ENCODE measurements at places on chromosomes 12 and 14. TPM values are rescaled to one million over a fixed set of nuclear protein-coding genes. Genes with fewer than 3 reads are reported as not detected.

GLIPR1L1 gene
- polyA plus RNA-seq, result not detected

KCNJ8 gene
- polyA plus RNA-seq, result not detected

VIPAS39 gene
- polyA plus RNA-seq, result 7.6 TPM

SERPINA10 gene
- polyA plus RNA-seq, result not detected

FOXN4 gene
- not detected for polyA plus RNA-seq

LRFN5 gene
- polyA plus RNA-seq, result not detected

MOAP1 gene
- polyA plus RNA-seq, result 59.4 TPM

SIX6 gene
- polyA plus RNA-seq, result not detected

TSPAN8 gene
- not detected for polyA plus RNA-seq

ANG gene
- 2.8 TPM for polyA plus RNA-seq

SLC35E3 gene
- 6.1 TPM for polyA plus RNA-seq

RTL1 gene
- polyA plus RNA-seq, result not detected

ZNF891 gene
- polyA plus RNA-seq, result 0.75 TPM

IRAK3 gene
- polyA plus RNA-seq, result not detected

RERG gene
- polyA plus RNA-seq, result not detected

SBNO1 gene
- polyA plus RNA-seq, result 39.9 TPM

Measured in CD4-positive, alpha-beta memory T cell (primary cell).